Fibroblast of the aortic adventitia (primary cell): ENCODE measurements at places on chromosomes 3 and 15. TPM values are rescaled to one million over a fixed set of nuclear protein-coding genes. Genes with fewer than 3 reads are reported as not detected.

- no peak for DNase-seq
Observed at GRCh38 chr3:44120721-44121582, 120.7 kb upstream of the TOPAZ1 start.

DNA sequence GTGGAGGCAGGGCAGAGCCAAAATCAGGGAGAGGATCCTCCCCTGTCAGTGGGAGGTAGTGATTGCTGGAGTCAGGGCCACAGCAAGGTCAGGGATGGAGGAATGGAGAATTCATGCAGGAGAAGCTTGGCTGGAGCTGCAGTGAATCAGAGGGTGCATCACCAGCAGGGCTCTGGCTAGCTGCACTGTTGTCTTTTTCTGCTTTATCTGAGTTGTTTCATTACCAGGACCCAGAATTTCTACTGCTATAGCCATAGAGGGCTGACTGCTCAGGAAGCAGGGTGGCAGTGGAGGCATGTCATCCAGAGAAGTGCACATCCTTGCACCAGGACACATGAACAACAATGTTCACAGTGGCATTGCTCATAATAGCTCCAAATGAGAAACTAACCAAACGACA, 113.5 kb upstream of the GALNT15 start:
- peak; percentile 95 for DNase-seq

DNA sequence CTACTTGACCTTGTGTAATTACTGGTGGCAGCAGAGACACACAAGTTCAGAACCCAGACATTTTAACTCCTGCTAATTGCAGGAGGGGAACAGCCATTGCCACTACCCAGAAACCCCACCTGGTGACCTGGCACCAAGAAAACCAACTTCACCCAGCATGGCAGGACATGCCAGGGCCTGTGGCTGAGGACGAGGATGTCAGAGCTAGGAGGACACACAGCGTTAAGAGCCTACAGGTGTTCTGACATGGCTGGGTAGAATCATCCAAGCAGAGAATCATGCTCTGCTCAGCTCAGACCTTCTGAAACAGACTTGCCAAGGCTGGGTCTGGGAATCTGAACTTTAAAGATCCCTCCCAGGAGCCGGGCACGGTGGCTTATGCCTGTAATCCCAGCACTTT, 11.7 kb upstream of the SPATA12 start:
- no peak for DNase-seq

Gene ASB14
- total RNA-seq, result under 0.01 TPM in 1 of 2 replicates, not detected in the other

Gene LCTL
- total RNA-seq, result 0.09 TPM in 1 of 2 replicates, not detected in the other
